ENCODE measurements at places on chromosomes 2 and 18.

DNA sequence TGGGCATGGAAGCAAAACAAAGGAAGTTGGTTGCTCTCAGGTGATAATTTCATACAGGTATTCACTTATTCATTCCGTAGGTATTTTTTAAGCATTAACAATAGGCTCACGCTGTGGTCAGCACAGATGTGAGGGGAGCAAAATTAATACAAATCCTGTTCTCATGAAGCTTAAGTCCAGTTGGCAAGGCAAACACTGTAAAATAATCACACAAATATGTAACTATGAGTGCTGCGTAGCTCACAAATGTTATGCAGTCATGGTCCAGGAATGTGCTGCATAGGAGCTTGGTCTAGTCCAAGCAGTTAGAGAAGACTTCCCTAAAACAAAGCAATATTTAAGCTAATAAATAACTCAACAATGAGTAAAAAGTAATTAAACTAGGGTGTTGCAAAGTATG lies 23.9 kb downstream of the SP5 start:
- DNase-seq = no peak

DNA sequence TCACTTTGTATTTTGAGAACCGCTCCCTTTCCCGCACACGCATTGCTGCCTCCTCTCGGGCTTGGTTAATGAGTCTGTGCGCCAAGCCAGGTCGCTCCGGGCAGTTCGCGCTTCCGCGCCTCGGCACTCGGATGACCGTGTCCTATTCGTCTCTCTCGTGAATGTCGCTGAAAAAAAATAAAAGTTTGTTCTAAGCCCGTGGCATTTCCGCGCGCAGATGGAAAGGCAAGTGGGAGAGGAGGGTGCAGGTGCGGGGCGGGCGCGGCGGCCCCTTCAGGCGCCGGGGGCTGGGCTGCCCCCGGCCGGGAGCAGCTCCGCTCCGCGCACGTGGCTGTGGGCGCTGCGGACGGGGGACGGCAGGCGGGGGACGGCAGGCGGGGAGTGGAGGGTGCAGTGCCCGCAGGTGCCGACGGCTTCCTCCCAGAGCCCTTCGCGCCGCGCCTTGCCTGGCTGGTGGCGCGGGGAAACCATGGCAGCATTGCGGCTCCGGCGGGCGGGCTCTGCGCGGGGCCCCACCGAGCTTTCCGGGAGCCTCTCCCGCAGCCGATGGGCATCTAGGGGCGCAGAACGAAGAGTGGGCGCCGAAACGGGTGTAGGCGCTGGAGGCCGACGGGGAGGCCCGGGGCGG lies 159.6 kb upstream of the SIX2 start:
- DNase-seq = no peak

DNA sequence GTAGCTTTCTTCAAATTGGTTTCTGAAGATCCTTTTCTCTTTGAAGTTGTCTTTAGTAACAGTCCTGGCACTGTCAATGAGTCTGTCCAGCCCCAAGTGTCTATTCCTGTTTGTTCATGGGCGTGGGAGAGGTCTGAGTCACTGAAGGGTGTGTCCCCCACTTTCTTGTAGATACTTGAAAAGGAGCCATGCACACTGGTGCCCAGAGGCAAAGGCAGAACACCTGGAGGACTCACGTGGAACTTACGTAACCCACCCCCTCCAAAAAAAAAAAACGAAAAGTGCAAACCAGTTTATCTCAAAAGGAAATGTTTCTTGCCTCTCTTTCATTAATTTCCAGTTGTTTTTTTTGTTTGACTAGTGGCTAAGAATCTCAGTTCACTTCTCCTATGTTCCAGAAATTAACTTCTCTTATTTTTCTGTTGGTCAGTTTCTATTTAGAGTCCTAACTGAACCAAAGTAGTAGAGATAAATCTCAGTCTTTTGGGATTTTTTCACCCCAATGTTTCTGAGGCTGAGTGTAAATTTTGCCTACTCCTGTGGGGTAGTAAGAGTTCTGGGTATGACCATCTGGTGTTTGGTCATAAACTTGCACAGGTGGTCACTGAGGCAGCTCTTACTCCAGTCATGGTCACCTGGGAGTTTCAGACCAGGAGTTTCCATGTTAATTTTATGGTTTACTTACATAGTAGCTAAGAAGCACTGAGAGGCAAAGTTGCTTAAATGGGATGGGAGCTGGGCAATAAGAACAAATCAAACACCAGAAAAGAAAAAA lies 54.9 kb downstream of the DSC3 start:
- no peak for DNase-seq

- DNase-seq = no peak
Measured at GRCh38 chr2:240245706-240246105, 105.2 kb upstream of the OTOS start.

GRCh38 chr18:36124841-36125240 lies 4.3 kb downstream of the SLC39A6 start:
- no peak for DNase-seq

DNA sequence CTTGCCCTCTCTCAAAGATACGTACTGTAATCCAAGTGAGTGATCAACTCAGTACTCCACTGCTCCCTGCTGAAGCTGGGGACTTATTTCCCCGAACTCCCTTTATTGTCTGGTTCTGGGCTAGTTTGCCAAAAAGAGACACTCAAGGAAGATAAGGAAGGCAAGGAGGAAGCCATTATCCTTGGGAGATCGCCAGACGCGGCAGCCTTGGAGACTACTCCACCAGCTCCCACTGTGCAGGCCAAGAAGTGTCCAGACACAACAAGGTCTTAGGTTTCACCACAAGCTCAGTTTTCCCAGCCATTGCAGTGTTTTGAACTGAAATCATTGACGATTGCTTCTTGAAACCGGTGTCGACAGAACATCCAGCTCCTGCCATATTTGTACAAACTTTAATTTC lies 439.6 kb upstream of the UBE2E3 start:
- no peak for DNase-seq

DNA sequence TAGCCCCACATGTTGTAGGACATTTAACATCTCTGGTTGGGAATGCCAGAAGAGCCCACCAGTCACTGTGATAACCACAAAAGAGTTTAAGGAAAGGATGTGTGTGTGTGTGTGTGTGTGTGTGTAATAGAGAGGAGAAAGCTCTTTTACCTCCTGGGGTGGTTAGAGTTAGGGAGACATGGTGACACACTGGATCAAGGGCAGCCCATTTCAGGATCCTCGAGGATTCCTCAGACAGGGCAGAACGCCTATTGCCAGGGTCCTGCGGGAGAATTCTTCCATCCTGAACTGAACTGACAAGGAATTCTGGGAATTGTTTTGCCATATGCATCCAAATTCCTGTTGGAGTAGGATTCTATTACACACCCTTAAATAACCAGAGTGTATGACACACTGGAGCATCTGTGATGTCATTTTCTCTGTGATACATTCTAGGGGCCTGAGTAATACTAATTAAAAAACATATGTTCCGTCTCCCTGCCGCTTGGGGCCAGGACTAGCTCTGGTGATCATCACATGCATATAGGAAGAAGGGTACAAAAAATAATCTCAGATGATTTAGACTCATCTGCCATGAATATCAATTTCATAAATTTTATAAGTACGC lies 156.4 kb upstream of the MMADHC start:
- DNase-seq = no peak

DNA sequence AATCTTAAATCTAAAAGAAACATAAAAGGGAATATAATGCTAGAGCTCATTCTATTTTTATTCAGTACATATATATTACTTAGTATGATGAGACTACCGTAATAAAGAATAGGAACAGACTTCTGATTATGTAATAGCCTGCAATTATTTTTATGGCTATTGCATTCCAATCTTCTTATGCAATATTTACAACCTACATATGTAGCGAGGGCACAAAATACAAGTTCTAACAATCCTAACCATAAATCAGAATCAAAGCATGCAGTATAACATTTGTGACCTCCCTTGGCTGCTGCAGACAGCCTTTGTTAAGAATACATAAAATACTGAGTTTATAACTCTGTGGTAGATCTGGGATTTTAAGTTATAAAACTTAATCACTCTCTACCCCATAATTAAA lies 177.6 kb downstream of the BABAM2 start:
- no peak for DNase-seq

GRCh38 chr2:215465256-215465655 lies 29.4 kb upstream of the FN1 start:
- DNase-seq = no peak

DNA sequence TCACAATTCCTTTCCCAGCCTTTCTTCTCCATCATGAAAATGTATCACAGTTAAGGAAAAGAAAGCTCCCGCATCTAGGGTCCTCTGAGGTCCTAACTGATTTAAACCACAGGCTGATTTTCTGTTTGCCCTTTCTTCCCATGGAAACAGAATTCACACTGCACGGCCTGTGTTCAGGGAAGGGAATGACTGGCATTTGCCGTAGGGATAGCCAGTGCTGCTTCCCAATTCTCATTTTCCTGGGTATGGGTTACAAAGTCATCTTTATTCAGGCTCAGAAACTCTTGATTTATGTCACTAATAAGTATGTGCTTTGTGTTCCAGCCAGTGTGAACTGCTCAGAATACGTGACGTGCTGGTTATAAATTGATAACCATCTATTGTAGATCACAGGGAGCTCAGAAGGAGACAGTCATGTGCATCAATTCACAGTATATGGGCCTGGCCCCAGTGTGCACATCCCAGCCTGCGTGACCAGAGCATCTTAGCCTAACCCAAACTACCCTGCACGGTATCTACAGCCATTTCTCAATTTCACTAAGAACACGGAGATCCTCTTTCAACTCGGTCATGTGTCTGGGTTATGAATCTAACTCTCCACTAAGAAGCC lies 163.3 kb downstream of the LRRC30 start:
- DNase-seq = no peak

GRCh38 chr18:61019338-61020301 lies 313.6 kb upstream of the CDH20 start:
- no peak for DNase-seq

DNA sequence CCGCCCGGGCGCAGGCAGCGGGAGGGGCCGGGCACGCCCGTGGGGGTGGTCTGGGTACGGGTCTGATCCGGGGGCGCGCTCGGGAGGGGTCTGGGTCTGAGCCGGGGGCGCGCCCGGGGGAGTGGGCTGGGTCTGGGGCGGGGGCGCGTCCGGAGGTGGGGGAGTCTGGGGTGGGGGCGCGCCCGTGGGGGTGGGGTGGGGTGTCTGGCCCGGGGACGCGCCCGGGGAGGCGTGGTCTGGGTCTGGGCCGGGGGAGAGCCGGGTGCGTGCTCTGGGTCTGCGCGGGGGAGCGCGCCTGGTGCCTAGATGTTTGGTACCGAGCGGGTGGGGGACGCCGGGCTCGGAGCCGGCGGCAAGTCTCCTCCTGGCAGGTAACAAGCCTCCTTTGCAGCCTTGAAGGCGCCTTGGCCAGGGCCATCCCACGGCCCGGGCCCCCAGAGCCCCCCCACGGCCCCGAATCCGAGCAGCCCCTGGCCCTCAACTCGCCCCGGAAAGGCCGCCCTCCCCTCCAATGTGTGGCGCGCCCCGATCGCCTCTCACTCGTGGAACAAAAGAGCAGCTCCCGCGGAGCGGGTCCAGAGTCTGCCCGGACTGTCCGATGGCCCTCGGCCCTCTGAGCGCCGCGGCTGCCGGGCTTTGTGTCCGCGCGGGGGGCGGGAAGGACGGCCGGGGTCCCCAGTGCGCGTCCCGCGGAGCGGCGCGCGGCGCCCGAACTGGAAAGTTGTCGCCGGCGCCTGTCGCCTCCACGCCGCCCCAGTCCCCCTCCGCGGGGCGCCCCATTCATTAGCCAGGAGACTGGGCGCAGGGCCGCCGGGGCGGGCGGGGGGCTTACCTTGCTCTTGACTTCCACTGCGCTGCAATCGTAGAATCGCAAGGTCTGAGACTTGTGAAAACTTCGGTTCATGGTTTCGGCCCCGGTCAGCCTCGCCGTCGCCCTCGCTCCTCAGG lies 595 bp downstream of the PARD6G start:
- DNase-seq = no peak

- no peak for DNase-seq
Measured at GRCh38 chr2:29412197-29412925, 297.1 kb downstream of the CLIP4 start.

- no peak for DNase-seq
Measured at GRCh38 chr18:48122376-48122775, 191.9 kb upstream of the SMAD2 start.

DNA sequence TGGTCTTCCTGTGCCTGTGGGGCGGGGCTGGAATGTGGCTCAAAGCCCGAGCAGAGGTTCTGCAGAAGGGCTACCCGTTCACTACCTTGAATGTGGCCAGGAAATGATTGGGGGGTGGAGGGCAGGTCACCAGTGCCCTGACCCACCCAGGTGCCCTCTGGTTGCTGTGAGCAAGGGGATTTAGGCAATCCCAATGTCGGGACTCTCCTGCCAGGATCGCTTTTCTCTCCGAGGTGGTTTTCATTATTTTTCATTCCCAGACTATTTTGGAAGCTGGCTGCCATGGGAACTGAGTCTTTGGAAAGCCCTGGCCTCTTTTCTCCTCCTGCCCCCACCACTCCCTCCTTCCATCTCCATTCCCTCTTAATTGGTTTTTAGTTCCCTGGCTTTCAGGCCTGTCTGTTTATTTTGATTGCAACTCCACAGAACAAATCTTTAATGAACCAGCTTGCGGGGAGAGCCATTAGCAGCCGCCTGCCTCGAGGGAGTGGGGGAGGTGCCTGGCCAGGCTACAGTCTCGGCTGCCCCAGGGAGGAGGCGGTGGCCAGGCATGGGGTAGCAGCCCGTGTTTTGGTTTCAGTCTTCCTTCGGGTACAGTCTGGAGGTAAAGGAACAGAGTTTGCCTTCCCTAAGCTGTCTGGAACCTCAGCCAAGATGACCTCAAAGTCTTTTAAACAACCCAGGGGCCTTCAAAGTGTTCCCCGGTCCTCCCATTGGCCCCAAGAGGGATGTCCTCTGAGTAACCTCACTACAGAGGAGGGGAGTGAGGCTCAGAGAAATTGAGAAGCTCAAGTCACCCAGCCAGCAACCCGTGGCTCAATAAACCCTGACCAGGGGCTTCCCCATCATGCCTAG lies 114.4 kb upstream of the HAAO start:
- no peak for DNase-seq

DNA sequence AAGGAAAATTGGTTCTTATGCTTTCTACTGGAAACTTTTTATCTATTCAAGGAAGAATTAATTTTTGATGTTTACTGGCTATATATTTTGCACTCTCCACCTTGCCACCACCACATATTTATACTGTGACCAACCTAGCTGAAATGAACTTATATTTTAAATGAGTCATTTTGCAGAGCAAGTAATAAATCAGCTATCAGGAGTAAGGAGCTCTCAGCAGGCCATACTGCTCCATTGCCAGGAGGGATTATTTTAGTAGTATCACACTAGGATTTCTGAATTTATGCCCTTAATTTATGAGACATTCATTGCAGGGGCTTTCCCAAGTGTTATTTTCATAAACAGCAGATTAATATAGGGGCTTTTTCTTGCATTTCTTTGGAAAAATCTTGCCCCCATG lies 125.8 kb upstream of the CYP1B1 start:
- no peak for DNase-seq

GRCh38 chr18:8721094-8721669 lies 15.8 kb downstream of the MTCL1 start:
- no peak for DNase-seq

- DNase-seq = no peak
Measured at GRCh38 chr2:179137200-179137759, 87.3 kb upstream of the CCDC141 start.
